ENCODE measurements at places on chromosomes 16 and 17. TPM values are rescaled to one million over a fixed set of nuclear protein-coding genes. Genes with fewer than 3 reads are reported as not detected.

- no peak for DNase-seq
Measured at GRCh38 chr16:27252206-27252585, 16.4 kb downstream of the NSMCE1 start.

- DNase-seq, result no peak
Measured at GRCh38 chr16:54370278-54371040, 83.9 kb upstream of the IRX3 start.

GRCh38 chr17:81646869-81647600 lies 9.3 kb downstream of the PDE6G start:
- DNase-seq, result no peak

DNA sequence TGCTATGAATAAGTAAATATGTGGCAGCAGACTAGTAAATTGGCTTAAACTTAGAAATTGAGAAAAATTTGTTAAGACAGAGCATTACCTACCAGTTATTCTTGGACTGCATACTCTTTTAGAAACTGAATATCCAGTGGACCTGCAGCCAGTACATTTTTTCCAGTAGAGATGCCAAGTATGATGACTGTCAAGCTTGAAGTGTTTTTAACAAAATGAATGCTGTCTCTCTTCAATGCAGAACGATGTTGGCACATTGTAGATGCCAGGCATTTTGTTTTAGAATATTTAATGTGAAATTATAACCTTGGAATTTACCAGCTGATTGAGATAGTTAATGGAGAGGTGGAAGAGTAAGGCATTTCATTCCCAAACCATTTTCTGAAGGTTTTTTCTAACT lies 52.5 kb downstream of the NFAT5 start:
- DNase-seq, result no peak

GRCh38 chr17:50934672-50935220 lies 68.6 kb upstream of the TOB1 start:
- DNase-seq, result no peak

- no peak for DNase-seq
Measured at GRCh38 chr17:1992541-1992940, 32.6 kb downstream of the RTN4RL1 start.

DNA sequence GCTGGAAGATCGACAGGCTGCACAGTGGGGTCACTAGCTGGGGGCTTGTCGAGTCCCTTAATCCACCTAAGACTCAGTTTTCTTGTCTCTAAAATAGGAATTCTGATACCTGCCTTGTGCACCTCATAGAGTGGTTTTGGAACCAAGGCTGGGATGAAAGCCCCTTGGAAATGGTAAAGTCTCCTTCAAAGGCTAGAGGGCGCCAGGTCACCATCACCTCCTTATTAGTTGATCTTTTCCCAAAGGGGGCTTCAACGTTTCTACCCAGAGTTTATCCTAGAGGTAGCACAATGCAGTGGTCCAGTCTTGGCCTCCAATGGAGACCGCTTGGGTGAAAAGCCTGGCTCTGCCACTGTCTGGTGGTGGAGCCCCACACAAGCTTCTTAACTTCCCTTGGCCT lies 158.2 kb downstream of the AIPL1 start:
- no peak for DNase-seq

DNA sequence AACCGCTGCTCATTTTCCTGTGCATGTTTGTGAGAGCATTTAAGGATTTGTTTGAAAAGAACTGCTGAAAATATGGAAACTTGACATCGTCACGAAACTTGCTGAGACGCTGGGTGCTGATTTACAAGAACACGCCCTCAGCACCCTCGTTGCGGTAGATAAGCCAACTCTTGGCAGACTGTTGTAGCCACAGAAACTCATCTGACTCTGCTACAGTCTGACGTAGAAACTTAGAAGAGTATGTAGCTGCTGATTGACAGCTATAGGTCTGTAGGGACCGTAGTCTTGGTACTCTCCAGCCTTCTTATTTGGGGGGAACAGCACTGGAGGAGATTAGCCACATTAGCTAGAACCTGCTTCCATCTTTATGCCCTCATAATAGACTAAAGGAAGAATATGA lies 36.1 kb upstream of the MYH2 start:
- DNase-seq, result no peak

Gene SUPT6H
- 28.9 TPM for total RNA-seq

Gene MYLK3
- total RNA-seq, result 0.41 TPM

All from frontal cortex (tissue), 4 donors.